NCI-H1105 treated with DMSO at 0.1 percent for 48 hours (cell line): ENCODE measurements at places on chromosomes 7 and 10.

DNA sequence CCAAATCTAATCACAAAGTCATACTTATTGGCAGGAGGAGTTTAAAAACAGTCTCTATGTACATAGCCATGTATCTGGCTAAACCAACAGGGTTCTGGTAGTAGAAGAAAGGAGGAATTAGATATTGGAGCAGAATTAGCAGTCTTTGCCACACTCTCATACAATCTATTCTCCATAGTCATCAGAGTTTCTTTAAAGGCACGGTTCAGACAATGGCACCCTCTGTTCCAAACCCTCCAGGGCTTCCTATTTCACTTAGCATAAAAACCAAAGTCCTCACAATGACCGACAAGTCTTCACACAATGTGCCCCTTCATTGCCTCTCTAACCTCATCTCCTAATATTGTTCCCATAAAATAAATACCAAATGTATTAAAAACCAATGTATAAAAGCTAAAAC lies 12.7 kb downstream of the ZNF438 start:
- no peak for DNase-seq

GRCh38 chr7:93053949-93054943 lies 63.5 kb downstream of the SAMD9 start:
- DNase-seq: no peak

- no peak for DNase-seq
These were observed 6.6 kb upstream of the WDR91 start for GRCh38 chr7:135217645-135218509.

- no peak for DNase-seq
These were observed 196.3 kb downstream of the JCAD start for GRCh38 chr10:29862923-29863614.

GRCh38 chr7:131945957-131946544 lies 389.6 kb upstream of the PODXL start:
- no peak for DNase-seq

- DNase-seq: no peak
These were observed 128.4 kb upstream of the NPVF start for GRCh38 chr7:25356534-25357151.

- no peak for DNase-seq
These were observed 46.7 kb downstream of the TFAM start for GRCh38 chr10:58431903-58432302.

DNA sequence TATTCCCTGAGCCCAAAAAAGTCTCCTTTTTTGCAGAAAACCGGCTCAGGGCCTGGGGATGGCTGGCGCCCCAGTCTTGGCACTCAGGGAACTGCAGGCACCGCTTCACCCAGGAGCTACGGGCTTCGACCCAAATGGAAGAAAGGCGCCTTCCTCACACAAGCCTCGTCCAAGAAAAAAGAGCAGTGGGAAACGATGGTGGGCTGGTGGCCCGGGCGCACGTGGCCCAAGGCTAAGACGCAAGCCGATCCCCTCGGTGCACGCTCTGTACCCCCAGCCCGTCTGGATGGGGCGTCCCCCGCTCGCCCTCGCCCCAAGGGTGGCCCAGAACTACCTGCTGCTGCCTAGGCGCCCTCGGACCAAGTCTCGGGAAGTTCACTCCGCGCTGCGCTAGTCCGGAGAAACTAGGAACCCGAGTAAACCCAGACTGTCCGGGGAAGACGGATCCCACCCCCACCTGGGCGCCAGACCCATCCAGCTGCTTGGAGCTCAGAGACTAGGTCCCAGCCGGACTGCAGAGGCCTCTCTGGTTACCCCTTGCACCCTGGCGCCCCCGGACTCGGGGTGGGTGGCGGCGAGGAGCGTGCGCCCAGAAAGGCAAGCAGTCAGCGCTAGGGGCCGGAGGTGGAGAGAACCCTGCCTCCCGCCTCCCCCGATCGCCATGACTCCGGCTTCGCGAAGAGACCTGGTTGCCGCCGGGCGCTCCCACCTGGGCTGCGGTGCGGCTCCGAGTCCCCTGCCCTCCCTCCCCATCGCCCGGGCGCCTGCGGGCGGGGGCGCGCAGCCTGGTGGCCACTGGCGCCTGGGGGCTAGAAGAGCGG lies 76.4 kb downstream of the CALN1 start:
- no peak for DNase-seq

DNA sequence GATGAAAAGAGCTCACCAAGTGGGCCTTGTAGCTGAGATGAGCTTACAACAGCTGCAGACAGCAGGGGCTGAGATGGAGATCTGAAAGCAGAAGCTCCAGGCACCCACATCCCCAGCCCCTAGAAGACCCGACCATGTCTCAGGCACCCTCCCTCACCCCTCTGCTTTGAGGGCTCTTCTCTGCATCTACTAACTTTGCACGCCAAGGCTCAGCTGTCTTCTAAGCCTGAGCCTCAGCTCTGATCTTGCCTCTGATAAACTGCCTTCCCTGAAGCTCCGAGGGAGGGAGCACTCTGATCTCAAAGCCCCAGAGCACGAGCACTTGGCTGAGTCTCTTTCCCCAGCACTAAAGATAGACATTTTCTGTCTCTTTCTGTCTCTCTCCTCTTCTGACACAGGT lies 42.0 kb downstream of the ANXA8 start:
- no peak for DNase-seq

DNA sequence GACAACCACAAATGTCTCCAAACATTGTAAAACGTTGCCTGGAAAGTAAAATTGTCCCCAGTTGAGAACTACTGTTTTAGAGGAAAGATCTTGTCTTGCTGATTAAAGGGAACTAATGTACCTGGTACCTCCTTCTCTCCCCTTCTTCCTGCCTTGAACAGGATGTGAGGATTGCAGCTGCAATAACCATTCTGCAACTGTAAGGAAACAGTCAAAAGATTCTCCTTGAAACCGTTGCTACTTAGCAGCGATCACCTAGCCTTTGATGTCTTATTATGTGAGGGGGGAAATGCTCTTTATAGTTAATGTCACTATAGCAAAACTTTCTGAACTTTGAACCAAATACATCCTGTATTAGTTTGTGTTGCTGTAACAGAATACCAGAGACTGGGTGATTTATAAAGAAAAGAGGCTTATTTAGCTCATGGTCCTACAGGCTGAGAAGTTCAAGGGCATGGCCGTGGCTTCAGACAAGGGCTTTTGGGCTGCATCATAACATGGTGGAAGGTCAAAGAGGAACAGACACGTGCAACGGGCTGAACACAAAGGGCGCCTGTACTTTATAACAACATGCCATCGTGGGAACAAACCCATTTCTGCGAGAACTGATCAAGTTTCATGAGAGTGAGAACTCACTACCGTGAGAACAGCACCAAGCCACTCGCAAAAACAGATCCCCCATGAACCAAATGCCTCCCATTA lies 54.2 kb upstream of the PARD3 start:
- DNase-seq: no peak

GRCh38 chr7:90411510-90411909 lies 8.2 kb downstream of the CLDN12 start:
- no peak for DNase-seq

DNA sequence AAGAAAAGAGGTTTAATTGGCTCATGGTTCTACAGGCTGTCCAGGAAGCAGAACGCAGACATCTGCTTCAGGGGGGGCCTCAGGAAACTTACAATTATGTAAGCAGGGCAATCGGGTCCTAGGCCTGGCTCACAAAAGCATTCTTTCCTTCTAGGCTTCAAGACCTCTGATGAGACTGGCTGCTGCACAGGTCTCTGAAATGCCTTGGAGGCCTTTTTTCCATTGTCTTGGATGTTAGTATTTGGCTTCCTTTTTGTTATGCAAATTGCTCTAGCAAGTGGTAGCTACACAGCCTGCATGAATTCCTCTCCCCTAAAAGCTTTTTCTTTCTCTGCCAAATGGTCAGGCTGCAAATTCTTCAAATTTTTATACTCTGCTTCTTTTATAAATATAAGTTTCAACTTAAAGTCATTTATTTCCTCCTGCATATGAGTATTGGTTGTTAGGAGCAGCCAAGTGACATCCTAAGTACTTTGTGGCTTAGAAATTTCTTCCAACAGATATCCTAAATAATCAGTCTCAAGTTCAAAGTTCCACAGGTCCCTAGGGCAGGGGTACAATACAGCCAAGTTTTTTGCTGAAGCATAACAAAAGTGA lies 83.1 kb upstream of the SEMA3A start:
- no peak for DNase-seq

DNA sequence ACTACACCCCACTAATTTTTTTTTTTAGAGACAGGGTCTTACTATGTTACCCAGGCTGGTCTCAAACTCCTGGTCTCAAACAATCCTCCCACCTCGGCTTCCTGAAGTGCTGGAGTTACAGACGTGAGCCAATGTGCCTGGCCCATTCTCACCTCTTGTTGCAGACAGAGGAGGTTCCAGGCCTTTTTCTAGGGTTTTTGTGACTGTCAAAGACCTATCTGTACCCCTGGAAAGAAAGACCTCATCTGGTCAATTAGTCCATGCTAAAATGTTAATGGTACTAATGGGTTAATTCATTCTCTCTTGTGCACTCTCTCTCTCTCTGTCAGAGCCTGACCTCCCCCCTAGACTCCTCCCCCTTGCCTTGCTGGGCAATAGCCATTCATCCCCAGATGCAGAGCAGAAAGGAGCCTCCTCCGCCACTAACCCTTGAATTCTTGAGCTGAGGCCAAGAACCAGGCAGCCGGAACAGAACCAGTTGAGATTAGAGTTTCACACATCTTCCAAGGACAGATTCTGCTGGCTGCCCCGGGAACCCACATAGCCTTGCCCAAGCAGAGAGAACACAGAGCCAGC lies 209.7 kb downstream of the SKIDA1 start:
- no peak for DNase-seq

GRCh38 chr10:67609996-67610793 lies 85.8 kb downstream of the CTNNA3 start:
- no peak for DNase-seq

DNA sequence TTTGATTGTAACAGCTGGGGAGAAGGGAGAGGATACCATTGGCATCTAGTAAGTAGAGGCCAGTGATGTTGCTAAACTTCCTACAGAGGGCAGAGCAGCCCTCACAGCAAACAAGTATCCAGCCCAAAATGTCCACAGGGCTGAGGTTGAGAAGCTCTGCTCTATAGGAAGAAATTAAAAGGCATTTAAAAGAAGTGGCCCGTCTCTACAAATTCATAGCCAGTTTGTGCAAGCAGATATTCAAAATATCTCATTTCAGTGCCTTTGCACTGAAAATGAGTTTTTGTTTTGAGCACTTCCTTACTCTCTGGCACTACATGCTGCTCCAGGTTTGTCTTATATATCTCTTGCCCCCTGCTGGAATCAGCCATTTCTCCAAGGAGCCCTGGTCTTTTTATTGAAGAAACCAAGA lies 330.0 kb downstream of the BBS9 start:
- DNase-seq: peak; percentile 75

DNA sequence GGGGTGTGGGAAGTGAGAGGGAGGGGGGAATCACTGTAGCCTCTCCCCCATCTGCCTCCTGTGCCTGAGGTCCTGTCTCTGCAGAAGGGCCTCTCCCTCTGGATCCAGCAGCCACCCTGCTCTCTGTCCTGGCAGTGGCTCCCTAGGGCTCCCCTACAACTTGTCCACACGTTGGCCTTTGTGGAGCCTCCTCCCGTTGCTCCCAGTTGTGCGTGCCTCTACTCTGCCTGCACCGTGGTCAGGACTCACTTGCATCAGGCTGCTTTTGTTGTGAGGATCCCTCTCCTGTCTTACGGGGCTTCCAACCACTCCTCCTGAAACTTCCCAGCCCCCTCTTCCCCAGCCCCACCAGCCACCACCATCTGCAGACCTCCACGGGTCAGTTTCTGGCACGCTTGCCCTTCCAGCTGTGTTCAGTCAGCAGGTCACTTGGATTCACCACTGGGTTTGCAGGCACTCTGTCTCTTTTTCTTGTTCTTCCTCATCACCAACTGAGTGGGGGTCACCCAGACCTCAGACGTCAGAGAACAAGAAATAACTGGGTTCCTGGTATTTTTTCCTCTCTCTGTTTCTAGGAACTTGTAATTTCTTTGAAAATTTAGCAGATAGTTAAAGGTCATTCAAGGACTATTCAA lies 62.3 kb downstream of the RAMP3 start:
- no peak for DNase-seq

DNA sequence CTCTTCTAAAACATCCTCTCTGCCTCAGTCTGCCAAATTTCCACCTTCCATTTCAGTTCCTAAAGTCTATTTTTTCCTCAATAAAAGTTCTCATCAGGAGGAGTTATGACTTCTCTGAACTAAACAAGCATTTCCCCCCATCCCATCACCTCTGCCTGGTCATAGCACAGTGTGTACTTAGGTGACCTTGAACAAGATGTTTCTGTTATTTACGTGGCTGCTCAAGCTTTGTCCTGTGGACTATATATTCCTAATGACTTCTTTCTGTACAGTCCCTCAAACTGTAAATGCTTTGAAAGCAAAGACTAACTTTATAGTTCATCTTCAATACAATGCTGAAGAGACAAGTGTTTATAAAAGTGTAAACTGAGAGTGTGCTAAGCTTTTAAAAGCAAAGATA lies 166.9 kb downstream of the CPEB3 start:
- DNase-seq: no peak

DNA sequence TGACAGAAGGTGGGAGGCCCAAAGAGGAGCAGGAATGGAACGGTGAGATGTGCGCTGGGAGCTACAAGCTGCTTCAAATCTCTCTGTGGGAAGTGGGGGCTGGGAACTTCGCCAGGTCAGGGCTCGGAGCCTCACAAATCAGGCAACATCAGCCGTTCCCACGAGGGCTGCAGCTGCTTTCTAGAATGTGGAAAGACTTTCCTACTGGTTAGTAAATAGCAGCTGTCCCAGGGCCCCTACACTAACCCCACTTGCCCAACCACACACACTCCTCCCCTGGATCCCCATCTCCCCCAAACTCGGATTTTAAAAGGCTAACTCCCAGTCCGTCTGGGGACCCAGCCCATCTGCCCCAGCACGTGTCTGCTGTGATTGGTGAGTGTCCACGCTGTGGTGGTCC lies 40.6 kb upstream of the PITRM1 start:
- DNase-seq: no peak

- DNase-seq: no peak
These were observed 168.3 kb downstream of the GLI3 start for GRCh38 chr7:42068554-42069280.
